Jurkat, Clone E6-1 (cell line): ENCODE measurements at places on chromosomes 7 and 10.

DNA sequence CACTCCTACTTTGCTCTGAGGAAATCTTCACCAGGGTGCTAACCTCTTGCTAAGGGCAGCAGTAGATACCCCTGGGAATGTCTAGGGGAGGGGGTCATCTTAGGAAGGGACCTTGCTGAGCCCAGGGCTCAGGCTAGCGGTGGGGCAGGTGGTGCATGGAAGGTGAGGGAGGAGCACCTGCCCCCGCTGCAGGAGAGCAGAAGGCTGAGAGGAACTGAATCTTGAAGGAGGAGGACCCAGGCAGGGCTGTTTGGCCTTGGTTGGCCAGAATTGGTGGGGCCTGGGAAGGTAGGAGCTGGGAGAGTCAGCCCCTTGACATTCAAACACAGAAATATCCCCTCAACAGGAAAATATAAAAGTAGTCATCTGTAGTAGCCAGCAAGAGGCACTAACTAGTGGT, 7.0 kb downstream of the CALHM3 start:
- no peak for DNase-seq

- no peak for DNase-seq
Observed at GRCh38 chr10:101841826-101842225, 1.8 kb downstream of the KCNIP2 start.

DNA sequence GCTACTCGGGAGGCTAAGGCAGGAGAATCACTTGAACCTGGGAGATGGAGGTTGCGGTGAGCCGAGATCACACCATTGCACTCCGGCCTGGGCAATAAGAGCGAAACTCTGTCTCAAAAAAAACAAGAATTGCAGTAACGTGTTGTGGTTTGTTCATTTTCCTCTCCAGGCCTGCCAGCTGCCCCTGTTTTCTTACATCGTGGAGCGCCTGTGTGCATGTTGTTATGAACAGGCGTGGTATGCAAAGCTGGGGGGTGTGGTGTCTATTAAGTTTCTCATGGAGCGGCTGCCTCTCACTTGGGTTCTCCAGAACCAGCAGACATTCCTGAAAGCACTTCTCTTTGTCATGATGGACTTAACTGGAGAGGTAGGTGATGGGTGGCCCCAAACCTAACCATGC, 52.1 kb downstream of the TRRAP start:
- DNase-seq: no peak

GRCh38 chr7:100799037-100799896, 28.1 kb downstream of the EPHB4 start:
- DNase-seq: peak; percentile 42

GRCh38 chr10:79020605-79021004, 48.2 kb upstream of the ZMIZ1 start:
- no peak for DNase-seq

DNA sequence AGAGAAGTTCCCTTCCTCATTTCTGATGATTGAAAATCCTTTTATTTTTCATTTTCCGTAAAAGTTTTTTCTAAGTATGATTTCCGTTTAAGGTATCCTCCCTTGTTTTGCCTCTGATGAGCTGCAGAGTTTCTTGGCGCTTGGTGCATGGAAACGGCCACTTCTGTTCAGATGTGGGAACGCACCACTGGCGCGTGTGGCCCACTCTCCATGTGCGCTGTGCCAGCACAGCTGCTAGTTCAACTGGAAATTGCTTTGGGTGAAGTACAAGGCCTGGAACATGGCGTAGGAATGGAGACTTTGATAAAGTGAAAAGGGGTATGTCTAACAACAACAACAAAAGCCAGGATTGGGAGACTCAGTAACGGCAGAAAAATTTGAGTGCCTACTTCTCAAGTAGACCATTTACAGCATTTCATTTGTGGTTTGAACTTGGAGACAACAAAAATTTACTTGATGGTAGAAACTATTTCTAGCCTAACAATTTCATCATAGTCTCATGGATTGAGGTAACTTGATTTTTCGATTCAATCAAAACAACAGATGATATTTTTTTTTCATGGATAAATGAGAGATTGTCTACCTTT, 364.2 kb downstream of the SUGCT start:
- DNase-seq: no peak

- no peak for DNase-seq
Observed at GRCh38 chr7:92850516-92850915, 14.1 kb upstream of the CDK6 start.

DNA sequence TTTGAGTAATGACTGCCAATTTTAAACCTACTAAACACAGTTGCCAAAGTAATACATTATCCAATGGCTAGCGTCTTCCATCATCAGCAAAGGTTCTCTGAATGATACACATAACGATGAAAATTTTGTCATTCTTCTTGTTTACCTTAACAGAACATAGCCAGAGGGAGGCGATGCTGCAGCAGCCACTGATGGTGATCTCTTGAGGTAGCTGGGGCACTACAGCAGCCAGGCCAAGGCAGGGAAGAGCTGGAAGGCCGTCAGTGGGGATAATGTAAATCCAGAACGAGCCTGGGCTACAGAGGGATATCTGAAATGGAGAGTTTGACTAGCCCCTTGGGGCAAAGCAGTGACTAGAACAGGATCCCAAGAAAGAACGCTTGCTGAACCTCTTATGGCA, 38.8 kb downstream of the PRPS1L1 start:
- no peak for DNase-seq

DNA sequence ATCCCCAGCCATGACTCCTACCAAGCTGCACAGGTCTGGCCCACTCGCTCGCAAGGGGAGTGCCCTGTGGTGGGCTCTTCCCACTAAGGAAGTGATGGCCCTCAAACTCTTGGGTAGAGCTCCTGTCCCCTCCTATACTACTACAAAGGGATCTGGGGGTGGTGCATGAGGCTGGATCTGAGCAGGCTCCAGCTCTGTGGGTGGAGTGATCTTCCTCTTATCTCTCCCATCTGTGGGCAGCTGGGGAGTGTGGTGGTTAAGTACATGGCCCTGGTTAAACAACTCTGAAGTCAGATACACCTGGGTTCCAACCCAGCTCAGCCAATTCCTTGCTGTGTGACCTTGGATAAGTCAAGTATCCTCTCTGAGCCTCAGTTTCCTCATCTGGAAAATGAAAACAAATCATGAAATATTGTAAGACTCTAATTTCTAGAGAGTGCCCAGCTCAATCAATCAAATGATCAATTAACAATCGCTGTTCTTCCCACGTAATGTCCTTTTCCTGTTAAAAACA, 17.4 kb downstream of the DDIT4 start:
- peak; percentile 94 for DNase-seq

- peak; percentile 4 for DNase-seq
Observed at GRCh38 chr7:107201795-107202450, 33.1 kb downstream of the HBP1 start.

DNA sequence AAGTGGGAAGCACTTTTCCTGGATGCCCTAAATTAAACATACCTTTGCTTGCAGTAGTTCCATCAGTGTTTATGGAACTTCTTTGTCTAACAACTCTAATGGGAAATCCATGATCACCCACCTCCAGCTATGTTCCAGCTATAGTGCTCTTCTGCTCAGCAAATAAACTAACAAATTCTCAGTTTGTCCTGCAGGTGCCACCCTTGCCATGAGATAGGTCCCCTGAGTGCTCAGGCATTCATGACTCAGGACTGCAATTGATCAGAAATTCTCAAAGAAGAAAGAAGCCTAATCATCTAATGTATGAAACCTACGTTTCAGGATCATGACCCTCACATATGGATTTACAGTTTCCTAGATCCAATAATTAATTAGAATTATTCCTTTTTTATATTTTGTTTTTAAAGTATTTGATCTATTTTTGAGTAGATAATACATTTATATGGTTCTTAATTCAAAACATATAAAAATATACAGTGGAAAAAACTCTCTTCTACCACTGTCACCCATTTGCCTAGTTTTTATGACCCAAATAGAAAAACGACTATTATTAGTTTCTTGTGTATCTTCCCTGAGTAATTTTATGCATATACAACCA, 48.7 kb upstream of the DYNC1I1 start:
- peak; percentile 32 for DNase-seq

- no peak for DNase-seq
Observed at GRCh38 chr7:4073052-4073451, 609.0 kb upstream of the FOXK1 start.

- DNase-seq: no peak
Observed at GRCh38 chr10:114779803-114780576, 41.6 kb upstream of the FHIP2A start.

DNA sequence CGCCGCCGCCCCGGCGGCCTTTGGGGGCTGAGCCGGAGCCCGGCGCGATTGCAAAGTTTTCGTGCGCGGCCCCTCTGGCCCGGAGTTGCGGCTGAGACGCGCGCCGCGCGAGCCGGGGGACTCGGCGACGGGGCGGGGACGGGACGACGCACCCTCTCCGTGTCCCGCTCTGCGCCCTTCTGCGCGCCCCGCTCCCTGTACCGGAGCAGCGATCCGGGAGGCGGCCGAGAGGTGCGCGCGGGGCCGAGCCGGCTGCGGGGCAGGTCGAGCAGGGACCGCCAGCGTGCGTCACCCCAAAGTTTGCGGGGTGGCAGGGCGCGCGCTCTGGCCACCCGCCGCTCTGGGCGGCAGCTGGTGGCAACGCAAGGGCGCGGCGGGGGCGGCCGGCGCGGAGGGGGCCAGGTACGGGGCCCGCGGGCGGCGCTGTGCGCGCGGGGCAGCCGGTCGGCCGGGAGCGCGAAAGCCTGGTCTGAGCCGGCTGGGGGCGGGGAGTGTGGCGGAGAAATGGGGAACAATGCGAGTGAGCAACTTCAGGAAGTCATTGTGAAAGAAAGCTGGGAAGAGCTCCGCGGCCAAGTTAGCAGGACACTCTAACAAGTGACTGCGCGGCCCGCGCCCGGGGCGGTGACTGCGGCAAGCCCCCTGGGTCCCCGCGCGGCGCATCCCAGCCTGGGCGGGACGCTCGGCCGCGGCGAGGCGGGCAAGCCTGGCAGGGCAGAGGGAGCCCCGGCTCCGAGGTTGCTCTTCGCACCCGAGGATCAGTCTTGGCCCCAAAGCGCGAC, at the start of gene IKZF1:
Gene IKZF1 (plus strand): TSS at position 588 of the 782 bp plus-strand sequence. CDS start 14,346 bp downstream, outside the sequence.
- peak; percentile 39 for DNase-seq

DNA sequence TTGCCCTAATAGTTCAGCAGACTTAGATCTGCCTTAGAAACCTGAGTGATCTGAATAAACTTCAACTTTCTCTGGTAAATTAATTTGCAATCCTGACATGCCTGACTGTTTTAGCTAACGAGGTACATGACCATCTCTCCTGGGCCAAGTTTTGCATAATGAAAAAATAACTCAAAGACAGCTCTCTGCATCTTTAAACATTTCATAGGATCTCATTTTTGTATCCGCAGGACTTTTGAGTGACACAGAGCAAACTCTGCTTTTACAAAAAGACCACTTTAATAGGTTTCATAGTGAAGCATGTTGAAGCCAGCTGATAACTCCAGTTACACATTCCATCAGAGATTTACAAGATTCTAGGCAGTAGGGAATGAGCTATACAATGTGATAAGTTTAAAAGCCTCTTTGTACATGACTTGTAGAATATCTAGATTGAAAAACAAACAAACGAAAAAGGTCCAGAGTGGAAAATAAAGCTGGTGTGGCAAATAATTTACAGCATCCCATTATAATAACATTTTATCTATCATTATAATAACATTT, 2.1 kb downstream of the PRKG1 start:
- no peak for DNase-seq

DNA sequence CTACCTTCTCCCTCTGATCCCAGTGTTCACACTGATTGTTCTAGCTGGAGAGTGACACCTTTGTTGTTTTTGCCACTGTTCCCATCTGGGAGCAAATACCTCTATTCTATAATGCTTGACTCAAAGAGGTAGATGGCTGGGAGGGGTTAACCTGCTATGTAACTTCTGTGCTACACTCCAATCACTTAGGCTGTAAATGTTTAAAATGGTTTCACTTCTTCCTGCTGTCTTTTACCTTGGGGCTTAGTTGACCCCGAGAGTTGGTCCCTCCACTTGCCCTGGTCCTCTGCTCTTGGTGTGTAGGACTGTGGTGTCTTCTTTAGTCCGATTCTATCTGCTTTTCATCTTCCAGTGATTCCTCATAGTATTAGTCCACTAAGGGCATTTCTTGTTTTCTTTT, 22.3 kb downstream of the KLHDC10 start:
- no peak for DNase-seq

GRCh38 chr10:31549896-31550295, 230.9 kb downstream of the ZEB1 start:
- no peak for DNase-seq

DNA sequence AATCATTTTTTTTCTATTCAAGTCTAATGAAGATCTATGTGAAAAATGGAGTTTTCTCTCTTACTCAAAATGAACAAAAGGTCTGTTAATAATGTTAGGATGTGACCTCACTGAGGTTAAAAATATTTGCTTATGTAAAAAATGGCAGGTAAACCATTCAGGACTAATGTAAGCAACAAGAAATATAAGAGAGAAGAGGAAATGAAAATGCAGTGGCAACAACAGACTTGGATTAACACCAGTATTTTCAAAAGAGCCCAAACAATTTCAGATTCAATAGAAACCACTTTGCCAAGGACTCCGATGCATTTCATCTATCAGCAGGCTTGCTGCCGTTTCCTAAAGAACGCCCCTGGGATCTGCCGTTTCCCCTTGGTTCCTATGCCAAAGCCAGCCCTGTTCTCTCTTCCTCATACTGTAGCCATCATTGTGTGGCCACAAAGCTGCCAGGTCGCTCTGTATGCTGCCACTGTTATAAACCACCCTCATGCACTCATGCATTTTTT, 66.4 kb downstream of the MTURN start:
- DNase-seq: no peak

GRCh38 chr7:129875745-129876411, 76.9 kb downstream of the UBE2H start:
- no peak for DNase-seq

- DNase-seq: no peak
Observed at GRCh38 chr10:119190353-119190752, 11.7 kb upstream of the PRDX3 start.

DNA sequence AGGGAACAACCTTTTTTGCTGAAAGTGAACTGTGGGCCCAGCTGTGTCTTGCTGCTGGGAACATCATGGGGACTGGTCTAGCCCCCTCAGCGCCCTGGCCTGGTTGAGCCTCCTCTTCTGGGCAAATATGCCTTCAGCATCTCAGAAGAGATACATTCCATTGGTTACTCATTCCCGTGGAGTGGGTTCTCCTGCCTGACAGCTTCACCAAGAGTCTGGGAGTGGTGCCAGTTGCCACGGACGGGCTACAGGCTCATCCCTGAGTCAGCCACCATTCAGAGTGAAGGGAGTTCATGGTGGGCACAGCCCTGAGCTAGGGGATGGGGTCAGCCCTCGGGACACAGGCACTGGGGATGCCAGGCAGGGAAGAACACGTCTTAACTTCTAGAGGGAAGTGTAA, 81.9 kb downstream of the RAMP3 start:
- no peak for DNase-seq

GRCh38 chr10:32139223-32140073, 83.2 kb upstream of the KIF5B start:
- DNase-seq: no peak

DNA sequence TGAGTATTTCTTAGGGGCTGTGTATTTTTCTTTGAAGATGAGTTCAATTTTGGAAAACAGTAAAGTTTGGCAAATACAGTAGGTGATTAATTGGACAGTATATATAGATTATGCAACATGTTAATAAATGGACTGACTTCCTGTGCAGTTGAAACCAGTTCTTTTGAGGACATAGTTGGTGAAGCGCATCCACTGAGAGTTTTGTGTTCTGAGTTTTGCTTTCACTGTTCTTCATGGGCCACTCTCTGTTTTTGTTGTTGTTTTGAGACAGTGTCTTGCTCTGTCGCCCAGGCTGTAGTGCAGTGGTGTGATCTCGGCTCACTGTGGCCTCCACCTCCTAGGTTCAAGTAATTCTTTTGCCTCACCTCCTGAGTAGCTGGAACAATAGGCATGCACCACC, 109.0 kb downstream of the SDHAF3 start:
- no peak for DNase-seq
